SJSA1 (cell line): ENCODE measurements at places on chromosomes 5 and 9. TPM values are rescaled to one million over a fixed set of nuclear protein-coding genes. Genes with fewer than 3 reads are reported as not detected.

DNA sequence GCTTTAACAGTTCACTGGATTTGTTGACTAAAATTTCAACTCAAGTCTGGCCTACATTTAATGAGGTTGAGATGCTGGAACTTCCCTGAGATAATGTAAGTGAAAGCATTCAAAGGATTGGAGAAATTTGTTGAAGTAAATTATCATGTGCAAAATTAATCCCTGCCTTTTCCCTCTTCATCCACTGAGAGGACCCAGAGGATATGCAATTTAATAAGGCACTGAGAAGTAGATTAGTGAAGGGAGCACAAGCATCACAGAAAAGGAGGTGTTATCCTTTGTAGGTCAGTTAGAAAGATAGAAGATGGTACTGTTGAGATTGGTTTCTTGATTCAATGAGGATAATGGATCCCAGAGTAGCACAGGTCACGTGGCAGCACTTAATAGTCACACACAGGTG is 42.6 kb upstream of the ANKRD31 start:
- no peak for DNase-seq
- H3K4me1 ChIP-seq: no peaks in the 10 kb centered on the region
- no peak overlapping the region for H3K4me3 ChIP-seq
- no peaks in the 10 kb centered on the region for H3K36me3 ChIP-seq

DNA sequence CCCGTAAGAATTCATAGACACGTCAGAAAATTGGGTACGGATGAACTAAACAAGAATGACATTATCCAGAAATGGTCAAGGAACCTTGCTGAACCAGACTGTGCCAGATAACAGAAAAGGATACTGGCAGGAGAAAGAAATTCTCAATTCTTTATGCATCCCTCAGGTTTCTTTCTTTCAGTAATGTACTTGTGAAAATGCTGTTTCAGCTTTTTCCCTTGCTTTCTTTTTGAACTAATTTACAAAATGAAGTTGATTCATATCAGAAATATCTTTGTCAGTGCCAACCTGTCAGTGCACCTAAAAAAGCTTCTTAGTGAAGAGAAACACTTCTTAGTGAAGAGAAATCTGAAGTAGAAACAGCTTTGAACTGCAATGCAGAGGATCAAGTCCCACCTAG is 643.6 kb upstream of the RORB start:
- H3K4me1 ChIP-seq: no peaks in the 10 kb centered on the region
- no peak overlapping the region for H3K4me3 ChIP-seq
- H3K27ac ChIP-seq: no peak overlapping the region
- no peaks in the 10 kb centered on the region for H3K27me3 ChIP-seq
- no peaks in the 10 kb centered on the region for H3K36me3 ChIP-seq

- H3K36me3 ChIP-seq: no peaks in the 10 kb centered on the region
- H3K27ac ChIP-seq: 0 out of 2 replicates have a peak overlapping the region, but pooled peaks have one; percentile 41
- H3K4me3 ChIP-seq: no peak overlapping the region
- peak; percentile 95 for DNase-seq
Observed at GRCh38 chr5:158634714-158635113, 465.0 kb downstream of the EBF1 start.

- no peak overlapping the region for H3K27ac ChIP-seq
- H3K27me3 ChIP-seq: no peaks in the 10 kb centered on the region
- H3K36me3 ChIP-seq: no peaks in the 10 kb centered on the region
- no peaks in the 10 kb centered on the region for H3K4me1 ChIP-seq
Observed at GRCh38 chr9:36789886-36790285, 217.2 kb downstream of the MELK start.

DNA sequence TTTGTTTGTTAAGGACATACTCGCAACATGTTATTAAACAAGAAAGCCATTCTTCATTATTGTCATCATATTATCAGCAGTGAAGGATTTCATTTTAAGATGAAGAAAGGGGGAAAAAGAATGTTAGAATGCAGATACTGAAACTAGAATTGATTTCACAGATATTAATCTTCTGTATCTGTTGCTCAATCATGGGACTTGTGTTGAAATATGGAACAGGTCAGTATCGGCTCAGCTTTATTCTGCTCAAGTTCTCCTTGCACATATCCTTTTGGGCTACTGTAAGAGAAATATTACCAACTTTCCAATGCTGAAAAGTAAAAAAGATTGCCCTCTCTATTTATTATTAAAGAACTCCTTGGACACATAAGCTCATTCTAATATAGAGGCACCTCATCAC is 13.8 kb upstream of the ANXA1 start:
- peaks cover 18% of the 10 kb centered on the region for H3K4me1 ChIP-seq
- no peak overlapping the region for H3K27ac ChIP-seq
- no peak overlapping the region for H3K4me3 ChIP-seq
- H3K27me3 ChIP-seq: no peaks in the 10 kb centered on the region
- DNase-seq: no peak

The SHISAL2B gene
- not detected in 2 replicates for total RNA-seq

The GABRA6 gene
- not detected in 2 replicates for total RNA-seq

The ENG gene
- 6.8 and 8.7 TPM in 2 replicates for total RNA-seq

DNA sequence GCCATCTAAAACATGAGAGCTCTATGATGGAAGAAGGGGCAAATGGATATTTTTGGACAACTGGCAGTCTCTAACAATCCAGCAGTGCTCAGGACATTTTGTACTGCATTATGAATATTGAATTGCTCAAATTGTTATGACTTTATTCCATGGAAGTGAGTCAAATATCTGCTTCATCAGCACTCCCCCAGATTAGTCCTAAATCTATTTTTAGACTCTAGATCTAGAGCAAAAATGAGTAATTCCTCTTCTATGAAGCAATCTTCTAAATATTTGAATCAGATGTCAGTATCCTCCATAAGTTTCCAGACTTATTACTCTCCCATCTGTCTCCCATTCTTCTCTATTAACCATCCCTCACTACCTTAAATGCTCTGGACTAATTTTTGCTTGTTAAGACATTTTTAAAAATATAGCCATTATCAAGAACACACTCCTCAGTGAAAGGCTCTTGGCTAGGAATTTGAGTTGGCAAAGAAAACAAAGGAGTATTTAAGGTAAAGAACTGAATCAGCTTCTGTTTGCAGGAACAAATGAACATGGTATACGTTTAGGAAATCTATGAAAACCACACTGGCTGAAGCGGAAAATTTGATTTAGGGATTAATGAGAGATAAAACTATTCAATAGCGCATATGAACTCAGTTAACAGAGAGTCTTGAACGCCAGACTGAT is 300.9 kb downstream of the MCTP1 start:
- peaks cover 8% of the 10 kb centered on the region; the same call in 1 of the 2 replicates for H3K4me1 ChIP-seq
- H3K4me3 ChIP-seq: no peak overlapping the region
- no peaks in the 10 kb centered on the region for H3K36me3 ChIP-seq
- no peak for DNase-seq

The PCDHB2 gene
- 5.4 and 7.6 TPM in 2 replicates for total RNA-seq

The IFNA21 gene
- not detected in 2 replicates for total RNA-seq

DNA sequence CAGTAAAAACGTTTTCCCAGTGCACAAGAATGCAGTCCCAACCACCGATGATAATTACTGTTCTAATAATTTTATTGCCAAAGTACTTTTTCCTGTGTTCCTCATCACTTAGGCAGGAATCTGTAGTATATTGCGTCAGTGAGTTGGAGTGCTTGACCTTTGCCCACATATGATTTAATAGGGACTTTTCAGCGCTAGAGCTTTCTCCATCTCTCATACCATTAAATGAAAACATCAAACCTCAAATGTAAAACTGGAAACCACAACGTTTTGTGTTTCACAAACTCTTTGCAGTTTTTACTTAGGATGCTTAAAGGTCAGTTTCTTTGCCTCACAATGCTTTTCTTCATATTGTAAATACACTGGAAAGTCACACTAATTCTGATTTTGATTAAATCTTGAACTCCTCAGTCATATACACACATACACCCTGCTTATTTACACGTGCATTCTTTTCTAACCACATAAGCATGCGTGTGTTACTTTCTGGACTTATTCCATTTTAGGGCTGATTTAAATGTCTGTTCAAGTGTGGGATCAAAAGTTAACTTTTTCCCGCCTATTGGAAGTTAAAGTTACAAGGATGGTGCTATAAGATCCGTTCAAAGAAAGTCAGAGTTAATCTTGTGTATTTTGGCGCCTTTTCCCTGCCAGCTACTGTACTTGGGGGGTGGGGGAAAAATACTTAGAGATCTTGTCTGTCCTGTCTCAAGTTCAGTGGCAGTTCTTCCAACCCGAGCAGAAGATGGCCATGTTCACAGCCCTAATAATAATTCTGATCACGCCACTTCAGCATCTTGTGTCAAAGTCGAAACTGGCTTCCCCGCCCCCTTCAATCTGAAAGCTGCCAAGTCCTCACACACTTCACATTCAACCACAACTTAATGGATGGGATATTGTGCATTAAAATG is 6.6 kb upstream of the NFIB start:
- H3K4me1 ChIP-seq: peaks cover 21% of the 10 kb centered on the region
- H3K27ac ChIP-seq: peak overlapping the region; percentile 33
- H3K36me3 ChIP-seq: no peaks in the 10 kb centered on the region
- H3K27me3 ChIP-seq: no peaks in the 10 kb centered on the region
